ENCODE measurements at places on chromosomes 4 and X.

DNA sequence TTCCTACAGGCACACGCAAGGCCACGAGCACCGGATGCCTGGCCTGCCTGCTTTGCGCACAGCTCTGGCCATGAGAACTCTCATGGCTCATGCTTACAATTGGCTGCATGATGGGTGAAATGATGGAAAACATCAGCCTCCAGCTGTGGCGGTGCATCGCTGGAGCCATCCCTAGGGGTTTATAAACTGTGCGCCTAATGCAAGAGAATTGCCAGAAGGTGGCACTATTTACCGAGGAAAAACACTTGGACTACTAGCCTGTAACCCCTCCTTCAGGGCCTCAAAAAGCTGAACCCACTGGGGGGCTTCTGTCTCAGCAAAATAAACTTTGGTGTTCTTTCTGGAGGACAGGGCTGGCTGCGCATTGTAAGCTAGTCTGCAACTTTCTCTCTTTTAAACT lies 51.9 kb downstream of the PHKA2 start:
- DNase-seq, result no peak

DNA sequence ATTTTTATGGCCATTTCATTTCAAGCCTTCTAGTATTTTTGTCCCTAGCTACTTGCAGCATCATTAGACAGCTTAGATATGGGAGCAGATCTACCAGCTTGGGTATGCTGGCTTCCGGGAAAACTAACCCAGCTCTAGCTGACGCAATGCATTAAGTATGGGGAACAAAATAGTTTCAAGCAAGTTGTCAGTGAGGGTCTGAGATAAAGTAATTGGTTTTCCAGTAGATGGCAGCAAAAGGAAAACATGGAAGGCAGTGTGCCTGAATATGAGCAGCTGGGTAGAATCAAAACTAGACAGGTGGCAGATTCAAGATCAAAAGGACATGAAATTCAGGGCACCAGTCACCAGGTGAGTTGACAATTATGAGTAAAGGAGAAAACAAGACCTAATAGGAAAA lies 340.9 kb upstream of the CTSO start:
- DNase-seq, result no peak

DNA sequence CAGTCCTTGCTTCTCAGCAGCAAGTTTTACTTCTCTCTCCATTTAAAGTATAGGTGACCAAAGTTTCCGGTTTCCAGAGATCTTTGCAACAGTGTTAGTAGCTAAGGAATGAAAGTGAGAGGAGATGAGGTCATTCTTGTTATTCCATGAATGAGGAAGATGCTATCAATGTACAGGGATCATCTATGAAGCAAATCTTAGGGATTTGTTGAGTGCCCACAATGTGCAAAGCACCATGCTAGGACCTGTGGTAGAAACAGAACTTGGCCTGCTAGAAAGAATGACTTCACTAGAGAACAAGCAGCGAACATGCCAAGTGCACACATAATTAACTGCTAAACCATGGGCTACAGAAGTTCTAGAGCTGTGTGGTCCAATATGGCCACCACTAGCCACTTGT lies 112.5 kb downstream of the MID1 start:
- DNase-seq, result no peak

GRCh38 chrX:101999644-102000539 lies 68.1 kb upstream of the ZMAT1 start:
- no peak for DNase-seq
